ENCODE measurements at places on chromosomes 12 and 14. TPM values are rescaled to one million over a fixed set of nuclear protein-coding genes. Genes with fewer than 3 reads are reported as not detected.

DNA sequence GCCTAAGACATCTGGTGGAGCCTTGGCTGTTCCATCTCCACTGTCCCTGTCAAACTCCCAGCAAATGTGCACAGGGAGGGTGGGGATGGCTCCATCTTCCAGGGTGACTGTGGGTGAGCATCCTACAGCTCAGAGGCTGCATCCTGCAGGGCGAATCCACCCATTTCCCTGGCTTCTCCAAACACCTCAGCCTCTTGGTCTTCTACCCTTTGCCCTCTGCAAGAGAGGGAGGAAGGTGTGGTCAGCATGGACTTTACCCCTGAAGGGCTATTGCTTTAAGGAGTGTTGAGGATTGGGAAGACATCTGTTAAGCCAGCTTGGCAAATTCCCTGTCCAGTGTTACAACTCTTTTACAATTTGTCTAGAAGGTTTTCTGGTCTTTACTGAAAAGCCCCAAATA lies 23.1 kb upstream of the DGLUCY start:
- no peak for DNase-seq
- no peak overlapping the region for H3K4me3 ChIP-seq
- H3K27ac ChIP-seq: no peak overlapping the region
- H3K4me1 ChIP-seq: no peaks in the 10 kb centered on the region

DNA sequence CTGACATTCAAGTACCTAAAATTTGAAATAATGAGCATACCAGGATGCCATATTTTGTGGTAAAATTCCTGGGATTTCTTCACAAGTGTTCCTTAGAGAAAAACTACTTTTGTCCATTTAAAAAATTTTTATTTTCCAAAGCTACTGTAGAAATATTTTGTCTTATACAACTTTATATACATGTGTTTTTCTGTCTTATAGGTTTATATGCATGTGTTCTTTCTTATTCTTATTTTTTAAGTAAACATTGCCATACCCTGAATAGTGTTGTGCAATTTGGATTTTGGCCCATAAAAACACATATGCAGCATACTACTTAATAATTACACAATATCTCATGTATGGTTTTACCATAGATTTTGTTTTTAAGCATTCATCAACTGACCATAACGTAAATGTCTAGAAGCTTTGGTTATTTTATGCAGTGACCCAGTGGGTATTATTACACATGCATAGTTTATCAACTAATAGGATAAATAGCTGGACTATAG lies 1107.4 kb upstream of the SEL1L start:
- no peak for DNase-seq
- H3K27me3 ChIP-seq: no peaks in the 10 kb centered on the region
- H3K4me3 ChIP-seq: no peak overlapping the region
- H3K36me3 ChIP-seq: no peaks in the 10 kb centered on the region
- no peak overlapping the region for H3K27ac ChIP-seq
- H3K4me1 ChIP-seq: no peaks in the 10 kb centered on the region

DNA sequence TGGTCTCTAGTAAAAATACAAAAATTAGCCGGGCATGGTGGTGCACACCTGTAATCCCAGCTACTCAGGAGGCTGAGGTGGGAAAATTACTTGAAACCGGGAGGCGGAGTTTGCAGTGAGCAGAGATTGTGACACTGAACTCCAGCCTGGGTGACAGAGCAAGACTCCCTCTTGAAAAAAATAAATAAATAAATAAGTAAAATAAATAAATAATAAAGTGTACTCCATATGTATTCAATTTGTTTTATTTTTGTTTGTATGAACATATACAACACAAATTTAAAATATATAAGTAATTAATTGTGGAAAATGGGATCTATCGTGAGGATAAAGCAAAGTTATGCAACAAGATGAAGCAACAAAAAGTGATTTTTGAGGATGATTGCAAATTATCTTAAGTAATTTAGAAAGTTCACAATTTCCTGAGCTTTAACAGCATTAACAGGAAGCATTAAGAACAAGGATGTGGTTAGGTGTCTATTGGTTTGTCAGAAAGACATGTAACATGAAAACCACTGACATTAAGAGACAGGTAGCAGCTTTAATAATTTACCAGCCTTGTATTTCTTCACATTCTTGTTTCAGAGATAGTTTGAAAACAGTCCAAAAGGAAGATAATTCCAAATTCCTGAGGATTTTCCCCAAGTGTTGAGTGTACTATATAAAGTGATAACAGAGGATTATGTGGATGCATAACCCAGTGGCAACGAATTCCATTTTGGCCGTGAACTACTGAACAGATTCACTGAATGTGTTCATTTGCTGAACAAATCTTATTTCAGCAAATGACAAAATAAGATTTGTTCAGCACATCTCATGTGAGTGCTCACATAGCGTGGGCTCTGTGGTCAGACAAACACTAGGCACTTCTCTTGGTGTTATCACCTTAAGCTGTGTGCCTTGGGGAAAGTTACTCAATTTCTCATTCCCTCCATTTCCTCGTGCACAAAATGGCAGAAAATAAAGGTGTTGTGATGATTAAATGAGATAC lies 68.6 kb upstream of the RESF1 start:
- H3K27ac ChIP-seq: no peak overlapping the region
- H3K27me3 ChIP-seq: no peaks in the 10 kb centered on the region
- no peak overlapping the region for H3K4me3 ChIP-seq
- DNase-seq: no peak
- H3K36me3 ChIP-seq: no peaks in the 10 kb centered on the region

Gene LMNTD1
- total RNA-seq: 18.7 TPM

Gene FAM222A
- 78.6 TPM for total RNA-seq

GRCh38 chr12:52400906-52401305 lies 5.2 kb downstream of the KRT82 start:
- H3K4me1 ChIP-seq: no peaks in the 10 kb centered on the region
- H3K27me3 ChIP-seq: no peaks in the 10 kb centered on the region
- no peak overlapping the region for H3K4me3 ChIP-seq
- no peak overlapping the region for H3K27ac ChIP-seq
- no peak for DNase-seq

Gene TEX22
- 6.6 TPM for total RNA-seq

Gene SIX1
- total RNA-seq: 8.7 TPM

DNA sequence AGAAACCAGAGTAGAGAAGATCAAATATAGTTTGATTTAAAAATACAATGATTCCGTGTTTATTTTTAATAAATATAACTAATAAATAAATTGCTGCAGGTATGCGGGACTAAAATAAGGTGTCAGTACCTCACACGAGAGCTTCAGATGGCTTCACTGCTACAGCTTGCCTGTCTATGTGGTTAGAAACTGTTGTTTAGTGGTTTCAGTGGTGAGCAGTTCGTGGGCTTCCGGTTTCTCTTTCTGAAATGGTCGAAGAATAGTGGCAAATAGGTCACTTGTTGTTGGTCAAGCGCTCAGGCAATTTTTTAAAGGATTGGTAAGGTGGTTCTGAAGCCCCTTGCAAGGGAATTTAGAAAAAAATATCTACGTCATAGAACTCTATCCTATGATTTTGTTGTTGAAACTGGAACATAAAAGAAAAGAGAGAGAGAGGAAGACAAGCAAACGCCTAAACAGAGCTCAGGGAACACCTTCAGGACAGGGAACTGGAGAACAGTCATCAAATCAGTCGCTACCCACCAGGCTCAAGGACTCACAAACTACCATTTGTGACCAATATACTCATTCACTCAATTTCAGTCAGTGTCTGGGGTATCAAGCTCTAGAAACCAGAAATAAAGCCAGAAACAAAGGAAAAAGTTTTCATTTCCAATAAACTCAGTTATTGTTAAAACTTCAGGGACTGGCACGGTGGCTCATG lies 31.3 kb downstream of the GABARAPL1 start:
- H3K27ac ChIP-seq: no peak overlapping the region
- H3K4me3 ChIP-seq: no peak overlapping the region
- H3K27me3 ChIP-seq: no peaks in the 10 kb centered on the region
- DNase-seq: no peak

DNA sequence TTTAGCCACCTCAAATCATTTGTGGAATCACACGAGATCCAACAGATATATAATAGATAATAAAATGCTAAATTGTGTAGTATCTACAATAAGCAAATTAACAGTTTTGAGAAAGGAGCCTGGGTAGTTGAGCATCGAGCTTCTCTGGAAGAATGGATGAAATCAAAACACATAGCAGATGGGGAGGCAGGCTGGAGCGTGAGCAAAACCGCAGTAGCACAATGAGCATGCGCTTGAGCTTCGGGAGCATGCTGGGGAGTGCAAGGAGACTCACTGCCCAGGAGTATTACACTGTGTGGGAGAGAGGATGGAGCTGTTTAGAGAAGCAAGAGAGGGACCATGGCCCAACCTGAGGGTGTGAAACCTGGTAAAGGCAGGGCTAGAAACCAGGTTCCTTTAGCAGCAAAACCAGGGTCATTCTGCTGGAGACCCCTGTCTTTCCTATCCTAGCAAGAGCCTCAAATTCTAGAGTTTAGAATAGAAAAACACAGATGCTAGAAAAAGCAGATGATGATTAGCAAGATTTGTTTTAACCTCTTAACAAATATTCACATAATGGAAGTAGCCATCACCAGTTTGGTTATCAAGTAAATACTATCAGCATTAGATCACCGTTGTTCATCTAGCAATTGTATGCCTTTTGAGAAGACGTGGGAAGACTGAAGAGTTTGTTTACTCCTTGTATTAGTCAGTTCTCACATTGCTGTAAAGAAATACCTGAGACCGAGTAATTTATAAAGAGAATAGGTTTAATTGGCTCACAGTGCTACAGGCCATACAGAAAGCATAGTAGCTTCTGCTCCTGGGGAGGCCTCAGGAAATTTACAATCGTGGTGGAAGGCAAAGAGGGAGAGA lies 484.8 kb downstream of the EGLN3 start:
- H3K4me1 ChIP-seq: no peaks in the 10 kb centered on the region
- no peak overlapping the region for H3K4me3 ChIP-seq
- DNase-seq: no peak
- H3K27me3 ChIP-seq: no peaks in the 10 kb centered on the region
- H3K27ac ChIP-seq: no peak overlapping the region

DNA sequence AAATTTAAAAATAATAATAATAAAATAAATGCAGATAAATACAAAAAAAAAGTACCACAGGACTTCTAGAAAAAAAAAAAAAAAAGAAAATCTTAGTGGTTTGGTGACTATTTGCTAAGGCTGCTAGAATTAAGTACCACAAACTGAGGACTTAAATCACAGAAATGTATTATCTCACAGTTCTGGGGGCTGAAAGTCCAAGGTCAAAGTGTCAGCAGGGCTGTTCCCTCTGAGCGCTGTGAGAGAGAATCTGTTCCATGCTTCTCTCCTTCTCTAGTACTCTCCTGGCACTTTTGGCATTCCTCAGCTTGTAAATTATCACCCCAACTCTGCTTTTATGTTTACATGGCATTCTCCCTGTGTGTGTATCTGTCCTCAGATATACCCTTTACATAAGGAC lies 101.2 kb downstream of the IPO8 start:
- H3K4me3 ChIP-seq: no peak overlapping the region
- no peaks in the 10 kb centered on the region for H3K4me1 ChIP-seq
- H3K27ac ChIP-seq: no peak overlapping the region
- no peak for DNase-seq
- H3K27me3 ChIP-seq: no peaks in the 10 kb centered on the region
- no peaks in the 10 kb centered on the region for H3K36me3 ChIP-seq

Gene GRIN2B
- 1.1 TPM for total RNA-seq

DNA sequence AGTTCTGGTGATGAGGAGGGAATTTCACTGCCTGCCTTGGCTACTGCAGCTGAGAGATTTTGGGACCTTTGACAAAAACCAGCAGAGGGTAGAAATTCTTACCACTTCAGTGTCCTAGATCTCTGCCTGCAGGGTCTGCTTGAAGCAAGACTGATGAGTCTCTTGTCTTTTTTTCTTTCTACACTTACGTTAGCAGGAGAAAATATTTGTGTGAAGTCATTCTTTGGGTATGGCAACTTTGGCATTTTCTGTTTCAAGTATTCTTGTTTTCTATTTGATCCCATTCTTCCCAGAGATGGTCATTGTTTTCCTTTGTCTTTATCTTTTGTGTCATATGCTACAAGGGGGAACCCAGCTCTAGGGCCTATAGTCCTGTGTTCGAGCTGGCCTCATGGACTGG lies 65.6 kb upstream of the FERMT2 start:
- DNase-seq: no peak
- H3K4me1 ChIP-seq: no peaks in the 10 kb centered on the region
- no peak overlapping the region for H3K4me3 ChIP-seq
- no peaks in the 10 kb centered on the region for H3K27me3 ChIP-seq
- H3K27ac ChIP-seq: no peak overlapping the region

- no peaks in the 10 kb centered on the region for H3K4me1 ChIP-seq
- no peaks in the 10 kb centered on the region for H3K27me3 ChIP-seq
- DNase-seq: no peak
- H3K27ac ChIP-seq: no peak overlapping the region
Measured at GRCh38 chr12:4086481-4086880, 187.1 kb upstream of the CCND2 start.

DNA sequence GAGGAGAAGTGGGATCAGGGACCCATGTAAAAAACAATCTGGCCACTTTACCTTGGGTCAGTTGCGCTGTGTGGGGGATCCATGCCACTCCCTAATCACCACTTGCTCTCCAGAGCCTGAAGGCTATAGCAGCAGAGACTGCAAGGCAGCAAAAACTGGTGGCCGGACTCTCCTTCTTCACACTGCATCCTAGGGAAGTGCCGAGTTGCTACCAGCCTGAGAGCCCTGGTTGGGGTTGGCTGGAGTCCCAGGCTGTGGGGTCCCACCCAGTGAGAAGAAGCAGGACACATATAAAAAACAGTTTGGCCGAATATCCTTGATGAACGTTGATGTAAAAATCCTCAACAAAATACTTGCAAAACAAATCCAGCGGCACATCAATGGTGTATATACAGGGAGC lies 341.2 kb downstream of the AEBP2 start:
- no peak overlapping the region for H3K4me3 ChIP-seq
- no peak overlapping the region for H3K27ac ChIP-seq
- DNase-seq: no peak

DNA sequence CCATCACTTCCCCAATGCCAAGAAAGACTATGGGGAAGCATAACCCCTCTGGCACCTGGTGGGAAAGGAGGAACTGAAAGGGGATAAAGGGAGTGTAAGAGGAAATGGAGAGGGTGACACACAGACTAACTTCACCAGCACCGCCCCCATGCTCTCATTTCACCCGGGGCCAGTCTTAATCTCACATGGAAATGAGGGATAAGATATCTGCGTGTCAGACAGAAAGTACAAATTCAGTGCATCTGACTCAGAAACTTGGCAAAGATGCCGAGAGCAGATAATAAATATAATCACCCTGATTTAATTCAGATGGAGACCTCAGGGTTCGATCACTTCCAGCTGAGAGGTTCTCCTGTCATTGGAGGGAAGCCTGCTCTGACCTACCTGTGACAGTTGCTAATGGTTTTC lies 191.6 kb downstream of the DUSP6 start:
- DNase-seq: no peak
- H3K27me3 ChIP-seq: no peaks in the 10 kb centered on the region
- no peaks in the 10 kb centered on the region for H3K36me3 ChIP-seq
- no peak overlapping the region for H3K27ac ChIP-seq
